ENCODE measurements at places on chromosomes 5 and 9. TPM values are rescaled to one million over a fixed set of nuclear protein-coding genes. Genes with fewer than 3 reads are reported as not detected.

- no peak overlapping the region for H3K27ac ChIP-seq
- no peaks in the 10 kb centered on the region for H3K36me3 ChIP-seq
- no peaks in the 10 kb centered on the region for H3K27me3 ChIP-seq
These were observed 513.9 kb downstream of the CTNND2 start for GRCh38 chr5:11390291-11390767.

DNA sequence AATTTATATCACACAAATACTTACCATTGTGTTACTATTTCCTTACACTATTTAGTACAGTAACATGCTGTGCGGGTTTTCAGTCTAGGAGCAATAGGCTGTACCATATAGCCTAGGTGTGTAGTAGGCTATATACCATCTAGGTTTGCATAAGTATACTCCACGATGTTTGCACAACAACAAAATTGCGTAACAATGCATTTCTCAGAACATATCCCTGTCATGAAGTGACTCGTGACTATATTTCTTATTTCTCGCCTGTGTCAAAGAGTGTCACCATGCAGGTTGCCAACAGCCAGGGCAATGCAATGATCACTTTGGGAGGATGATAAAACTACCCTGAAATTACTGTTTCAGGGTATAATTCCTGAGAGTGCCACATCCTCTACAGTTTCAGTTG lies 65.6 kb upstream of the CD180 start:
- no peak overlapping the region for H3K4me3 ChIP-seq
- 0 out of 2 replicates have a peak, but pooled peaks cover 14% of the 10 kb centered on the region for H3K27me3 ChIP-seq
- no peaks in the 10 kb centered on the region for H3K36me3 ChIP-seq
- no peak overlapping the region for H3K27ac ChIP-seq

KCNT1 gene
- 0.17 TPM for total RNA-seq

DNA sequence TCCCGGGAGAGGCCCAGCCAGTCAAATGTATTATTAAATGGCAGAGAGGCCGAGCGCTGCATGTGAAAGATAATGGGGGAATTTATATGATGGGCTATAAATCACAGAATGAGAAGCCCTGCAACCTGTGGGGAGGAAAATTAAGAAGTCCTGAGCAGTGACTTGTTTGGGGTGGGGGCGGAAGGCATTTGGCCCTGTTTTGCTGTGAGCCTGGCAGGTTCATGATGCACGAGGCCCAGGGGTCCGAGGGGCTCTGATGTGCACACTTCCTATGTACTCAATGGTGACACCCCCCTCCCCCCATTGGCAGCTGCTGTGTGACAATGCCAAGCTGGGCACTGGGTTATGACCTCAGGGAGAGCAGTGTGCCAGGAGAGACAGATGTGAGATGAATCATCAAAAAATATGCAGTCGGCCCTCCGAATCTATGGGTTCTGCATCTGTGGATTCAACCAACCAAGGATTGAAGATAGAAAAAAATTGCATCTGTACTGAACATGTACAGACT lies 13.7 kb upstream of the DAB2IP start:
- no peak overlapping the region for H3K27ac ChIP-seq
- no peak for DNase-seq
- H3K4me1 ChIP-seq, result peaks cover 16% of the 10 kb centered on the region
- H3K27me3 ChIP-seq, result no peaks in the 10 kb centered on the region
- no peak overlapping the region for H3K4me3 ChIP-seq
- H3K36me3 ChIP-seq, result no peaks in the 10 kb centered on the region

- no peaks in the 10 kb centered on the region for H3K4me1 ChIP-seq
- H3K27me3 ChIP-seq, result no peaks in the 10 kb centered on the region
- H3K27ac ChIP-seq, result no peak overlapping the region
- DNase-seq, result no peak
These were observed 59.1 kb upstream of the ZFAND5 start for GRCh38 chr9:72424131-72424530.

GRCh38 chr5:172118891-172119290 lies 69.1 kb downstream of the STK10 start:
- H3K27me3 ChIP-seq, result no peaks in the 10 kb centered on the region
- no peak overlapping the region for H3K27ac ChIP-seq
- DNase-seq, result no peak
- peaks cover 5% of the 10 kb centered on the region for H3K4me1 ChIP-seq
- 0 out of 2 replicates have a peak, but pooled peaks cover 4% of the 10 kb centered on the region for H3K36me3 ChIP-seq
- H3K4me3 ChIP-seq, result no peak overlapping the region
